ENCODE measurements at places on chromosomes 13 and 19.

DNA sequence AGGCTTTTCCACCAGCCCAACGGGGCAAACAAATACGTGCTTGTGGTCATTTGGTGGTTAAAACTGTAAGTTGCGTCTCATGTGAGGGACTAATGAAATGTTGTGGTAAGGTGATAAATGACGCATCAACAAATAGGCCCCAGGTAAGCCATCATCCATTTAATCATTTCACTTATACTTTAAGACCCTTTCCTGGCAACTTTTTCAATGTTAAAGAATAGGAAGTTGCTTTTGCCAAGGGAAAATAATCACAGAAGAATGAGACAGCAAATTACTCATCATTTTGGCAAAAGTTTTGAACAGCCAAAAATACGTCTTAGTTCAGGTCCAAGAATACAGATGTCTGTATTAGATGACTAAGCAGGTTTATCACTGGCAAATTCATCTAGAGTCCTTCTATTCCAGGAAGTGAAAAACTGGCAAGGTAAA lies 660.4 kb downstream of the SLITRK1 start:
- no peak for DNase-seq

- DNase-seq: no peak
These were observed 507 bp downstream of the ALG5 start for GRCh38 chr13:36998624-36999041.

- no peak for DNase-seq
These were observed 1.4 kb downstream of the BRD4 start for GRCh38 chr19:15330801-15331418.

DNA sequence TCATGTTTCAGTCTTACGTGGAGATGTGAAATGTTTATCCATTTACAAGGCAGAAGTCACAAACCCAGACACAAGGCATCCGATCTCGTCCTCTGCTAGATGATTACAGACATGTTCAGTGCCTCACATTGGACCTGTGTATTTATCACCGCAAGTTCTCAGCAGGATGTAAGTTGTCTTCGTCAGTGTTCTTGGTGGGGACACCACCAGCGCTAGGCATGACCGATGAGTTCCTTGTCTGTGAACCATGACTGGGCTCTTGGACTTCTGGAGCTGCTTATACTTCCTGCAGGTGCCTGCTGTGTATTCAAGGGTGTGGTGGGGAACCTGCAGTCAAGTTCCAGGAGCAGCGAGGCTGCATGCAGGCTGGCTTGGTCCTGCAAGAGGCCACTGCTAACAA lies 105.4 kb downstream of the URI1 start:
- no peak for DNase-seq

- no peak for DNase-seq
These were observed 55.4 kb upstream of the GTF2F2 start for GRCh38 chr13:45064889-45065288.

DNA sequence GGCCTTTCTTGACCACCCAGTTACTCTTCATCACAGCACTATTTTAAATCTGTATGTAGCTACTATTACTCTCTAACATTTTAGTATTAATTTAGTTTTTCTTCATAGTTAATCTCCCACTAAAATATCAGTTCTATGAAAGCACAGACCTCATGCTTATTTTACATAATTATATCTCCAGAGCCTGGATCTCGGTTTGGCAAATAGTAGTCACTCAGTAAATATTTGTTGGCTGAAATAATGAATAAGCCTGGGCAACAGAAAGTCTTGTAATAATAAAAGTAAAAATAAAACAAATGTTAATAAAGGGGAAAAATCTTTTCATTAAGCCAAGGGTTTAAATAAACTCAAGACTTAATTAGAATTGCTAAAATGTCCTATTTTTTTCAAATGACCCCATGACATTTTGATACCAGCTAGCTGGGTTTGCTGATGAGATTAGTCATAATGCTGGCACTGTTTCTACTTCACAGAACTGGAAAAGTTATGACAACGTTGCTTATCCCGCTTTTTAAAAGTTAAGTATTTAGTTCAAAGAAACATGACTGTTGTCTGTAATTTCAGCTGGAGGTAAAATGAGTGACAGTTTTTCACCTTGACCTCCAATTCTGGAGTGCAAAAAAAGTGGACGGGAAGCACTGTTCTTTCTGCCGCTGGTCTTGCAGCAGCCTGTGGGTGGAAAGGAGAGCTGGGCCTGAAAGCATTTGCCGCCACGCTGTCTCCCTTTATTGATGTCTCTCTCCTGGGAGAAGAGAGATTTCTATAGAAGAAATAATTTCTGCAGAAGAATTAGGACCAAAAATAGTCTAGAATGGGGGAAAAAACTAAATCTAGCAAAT lies 85.2 kb upstream of the SPATA13 start:
- DNase-seq: no peak

DNA sequence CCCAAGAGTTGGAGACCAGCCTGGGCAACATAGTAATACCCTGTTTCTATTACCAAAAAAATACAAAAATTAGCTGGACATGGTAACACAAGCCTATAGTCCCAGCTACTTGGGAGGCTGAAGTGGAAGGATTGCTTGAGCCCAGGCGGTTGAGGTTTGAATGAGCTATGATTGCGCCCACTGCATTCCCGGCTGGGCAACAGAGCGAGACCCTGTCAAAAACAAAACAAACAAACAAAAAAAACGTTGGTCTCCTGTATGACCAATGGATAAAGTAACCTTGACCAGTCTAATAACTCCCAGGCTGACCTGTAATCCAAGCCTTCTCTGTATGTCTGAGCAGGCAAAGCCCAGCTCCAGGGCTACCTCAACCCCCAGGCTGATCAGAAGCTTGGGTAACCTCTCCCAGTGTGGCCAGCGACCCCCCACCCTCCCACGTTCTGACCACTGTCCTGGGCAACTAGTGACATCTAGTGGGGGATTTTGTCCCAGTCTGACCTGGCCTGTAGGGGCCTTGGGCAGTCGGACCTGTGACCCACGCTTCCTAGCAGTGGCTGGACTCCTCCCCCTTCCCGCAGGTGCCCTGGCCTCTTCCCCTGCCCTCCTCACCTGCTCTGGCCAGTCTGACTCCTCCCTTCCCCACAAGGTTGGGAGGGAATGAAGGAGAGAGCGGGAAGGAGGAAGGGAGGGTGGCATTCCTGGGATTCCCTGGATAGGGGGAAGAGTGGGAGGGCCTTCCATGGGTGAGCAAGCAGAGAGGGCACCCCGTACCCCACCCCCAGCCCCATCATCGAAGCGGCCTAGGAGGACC lies 1.0 kb upstream of the BCAM start:
- no peak for DNase-seq

GRCh38 chr13:27921961-27922882 lies 2.4 kb downstream of the PDX1 start:
- DNase-seq: no peak

DNA sequence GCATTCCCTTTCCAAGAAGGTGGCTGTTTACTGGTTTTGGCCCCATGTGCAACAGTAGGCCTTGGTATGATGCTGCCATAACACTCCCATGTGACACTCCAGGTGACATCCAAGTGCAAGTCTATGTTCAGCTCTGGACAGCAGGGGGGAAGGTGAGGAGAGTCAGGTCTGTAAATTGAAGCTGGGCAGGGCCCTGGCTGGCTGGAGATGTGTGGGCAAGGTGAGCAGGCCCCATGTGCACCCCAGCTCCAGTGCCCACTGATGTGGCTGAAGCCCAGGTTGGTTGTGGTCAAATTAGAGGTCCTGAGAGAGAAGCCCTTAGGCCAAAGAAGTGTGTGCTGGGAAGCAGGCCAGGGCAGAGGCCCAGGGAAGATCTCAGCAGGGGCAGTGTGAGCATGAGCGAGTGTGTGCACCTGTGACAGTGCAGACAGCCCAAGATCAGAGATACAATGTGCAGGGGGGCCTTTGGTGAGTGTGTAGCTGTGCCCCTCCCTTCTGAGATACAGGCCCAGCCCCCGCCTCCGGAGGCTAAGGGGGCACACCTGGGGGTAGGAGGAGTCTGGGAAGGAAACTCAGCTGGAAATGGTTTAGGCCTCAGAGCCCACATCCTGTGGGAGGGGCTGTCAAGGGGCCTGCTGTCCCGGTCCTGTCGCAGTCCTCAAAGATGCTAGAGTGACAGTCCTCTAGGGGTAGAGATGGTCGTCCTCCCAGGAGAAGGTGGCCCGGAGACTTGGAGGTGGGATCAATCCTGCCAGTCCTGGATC lies 18.6 kb downstream of the DEDD2 start:
- no peak for DNase-seq

- no peak for DNase-seq
These were observed 30.4 kb upstream of the GRTP1 start for GRCh38 chr13:113394339-113394640.

- DNase-seq: no peak
These were observed 9.2 kb downstream of the KANK3 start for GRCh38 chr19:8333767-8334457.

DNA sequence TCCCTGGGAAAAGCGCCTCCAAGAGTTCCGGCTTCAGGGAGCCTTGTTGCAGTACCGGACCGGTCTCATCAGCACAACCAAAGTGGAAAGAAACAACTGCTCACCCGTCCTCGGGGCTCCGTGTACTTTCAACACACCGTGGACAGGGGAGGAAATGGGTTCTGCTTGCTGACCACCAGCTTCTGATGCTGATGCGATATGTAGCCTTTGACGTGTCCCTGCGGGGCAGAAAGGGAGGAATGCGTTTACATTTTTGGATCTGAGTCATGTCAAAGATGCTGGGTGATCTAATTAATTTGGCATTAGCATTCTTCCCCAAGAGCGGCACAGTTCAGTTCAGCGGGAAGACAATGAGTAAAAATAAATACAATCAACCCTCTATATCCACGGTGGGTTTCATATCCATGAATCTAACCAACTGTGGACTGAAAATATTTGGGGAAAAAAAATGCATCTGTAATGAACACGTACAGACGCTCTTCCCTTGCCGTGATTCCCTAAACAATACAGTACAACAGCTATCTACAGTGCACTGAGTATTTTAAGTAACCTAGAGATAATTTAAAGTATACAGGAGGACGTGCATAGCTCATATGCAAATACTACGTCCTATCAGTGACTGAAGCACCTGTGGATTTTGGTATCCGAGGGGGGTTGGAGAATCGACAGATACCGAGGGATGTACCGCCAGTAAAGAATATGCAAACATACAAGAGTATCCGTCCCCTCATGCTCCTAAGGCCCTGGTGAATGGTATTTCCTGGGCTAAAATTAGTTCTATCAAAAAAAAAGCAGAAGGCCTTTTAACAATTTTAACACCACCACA lies 19.8 kb downstream of the PROZ start:
- DNase-seq: no peak

- no peak for DNase-seq
These were observed 242.1 kb downstream of the FGF9 start for GRCh38 chr13:21913010-21913409.

DNA sequence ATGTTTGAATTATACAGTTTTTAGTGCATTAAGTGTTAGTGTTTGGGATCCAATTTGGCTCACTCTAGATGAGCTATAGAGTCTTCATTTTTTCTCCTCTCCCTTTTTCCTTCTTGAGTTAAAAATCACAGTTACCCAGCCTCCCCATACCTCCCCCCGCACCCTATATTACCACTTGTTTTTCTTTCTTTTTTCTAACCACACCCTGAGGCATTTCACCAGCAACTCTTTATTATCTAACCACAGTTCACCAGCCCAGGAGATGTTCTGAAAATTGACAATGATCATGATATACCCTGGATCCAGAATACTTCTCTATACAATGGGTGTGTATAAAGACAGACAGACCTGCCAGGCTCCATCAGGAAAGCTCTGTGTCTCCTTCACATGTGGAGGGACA lies 86.5 kb upstream of the UBL3 start:
- DNase-seq: no peak

DNA sequence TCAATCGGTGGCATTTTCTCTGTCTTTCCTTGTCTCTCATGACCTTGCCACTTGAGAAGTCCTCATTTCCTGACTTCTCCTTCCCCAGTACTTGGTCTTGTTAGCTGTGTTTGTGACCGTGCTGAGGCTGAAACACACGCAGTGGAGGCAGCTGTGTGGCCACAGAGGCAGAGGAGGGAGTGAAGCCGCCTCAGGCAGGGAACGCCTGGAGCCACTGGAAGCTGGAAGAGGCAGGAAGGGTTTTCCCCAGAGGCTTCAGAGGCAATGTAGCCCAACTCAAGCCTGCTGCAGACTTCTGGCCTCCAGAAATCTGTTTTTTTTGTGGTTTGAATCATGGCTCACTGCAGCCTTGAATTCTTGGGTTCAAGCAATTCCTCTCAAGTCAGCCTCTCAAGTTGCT lies 29.2 kb upstream of the ARGLU1 start:
- DNase-seq: no peak

GRCh38 chr13:24747248-24748060 lies 16.5 kb upstream of the RNF17 start:
- no peak for DNase-seq
